ENCODE measurements at places on chromosomes 7 and 10.

DNA sequence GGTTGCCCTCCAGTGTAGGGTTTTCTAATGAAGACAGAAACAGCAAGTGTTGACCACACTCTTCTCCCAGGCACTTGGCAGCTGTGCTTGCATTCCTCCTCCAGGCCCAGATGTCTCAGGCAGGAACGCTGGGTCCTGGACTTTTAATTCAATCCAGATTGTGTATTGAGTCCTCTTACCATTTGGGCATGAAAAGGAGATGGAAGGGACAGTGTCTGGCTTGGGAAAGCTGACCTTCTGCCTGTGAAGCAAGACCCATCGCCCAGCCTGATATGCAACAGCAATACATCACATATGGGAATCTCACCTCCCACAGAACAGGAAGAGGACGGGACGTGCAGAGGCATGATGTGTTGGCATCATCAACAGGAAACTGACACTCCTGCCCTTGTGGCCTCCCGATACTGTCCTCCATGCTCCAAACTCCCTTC is 174.4 kb upstream of the LYZL2 start:
- no peaks in the 10 kb centered on the region for H3K27me3 ChIP-seq
- no peaks in the 10 kb centered on the region for H3K4me1 ChIP-seq

GRCh38 chr7:27188386-27189294 is 3.6 kb upstream of the HOXA11 start:
- no peak overlapping the region for H3K27ac ChIP-seq
- no peak overlapping the region for H3K4me3 ChIP-seq
- no peak for DNase-seq
- H3K27me3 ChIP-seq, result peaks cover 100% of the 10 kb centered on the region
- H3K4me1 ChIP-seq, result no peaks in the 10 kb centered on the region
- H3K36me3 ChIP-seq, result no peaks in the 10 kb centered on the region

GRCh38 chr10:100103581-100103980 is 21.9 kb upstream of the CPN1 start:
- DNase-seq, result no peak
- H3K27ac ChIP-seq, result no peak overlapping the region
- no peak overlapping the region for H3K4me3 ChIP-seq
- no peaks in the 10 kb centered on the region for H3K27me3 ChIP-seq

GRCh38 chr10:1036341-1036791 is 10.7 kb upstream of the IDI2 start:
- no peak overlapping the region for H3K27ac ChIP-seq
- no peaks in the 10 kb centered on the region for H3K27me3 ChIP-seq
- no peak overlapping the region for H3K4me3 ChIP-seq
- DNase-seq, result no peak
- H3K4me1 ChIP-seq, result no peaks in the 10 kb centered on the region
- H3K36me3 ChIP-seq, result no peaks in the 10 kb centered on the region

GRCh38 chr7:72404743-72405142 is 7.4 kb downstream of the CALN1 start:
- H3K27ac ChIP-seq, result no peak overlapping the region
- no peaks in the 10 kb centered on the region for H3K4me1 ChIP-seq
- no peaks in the 10 kb centered on the region for H3K36me3 ChIP-seq
- DNase-seq, result no peak
- no peak overlapping the region for H3K4me3 ChIP-seq
- no peaks in the 10 kb centered on the region for H3K27me3 ChIP-seq

Data from H1 (cell line).